ENCODE measurements at places on chromosomes 2 and 18.

DNA sequence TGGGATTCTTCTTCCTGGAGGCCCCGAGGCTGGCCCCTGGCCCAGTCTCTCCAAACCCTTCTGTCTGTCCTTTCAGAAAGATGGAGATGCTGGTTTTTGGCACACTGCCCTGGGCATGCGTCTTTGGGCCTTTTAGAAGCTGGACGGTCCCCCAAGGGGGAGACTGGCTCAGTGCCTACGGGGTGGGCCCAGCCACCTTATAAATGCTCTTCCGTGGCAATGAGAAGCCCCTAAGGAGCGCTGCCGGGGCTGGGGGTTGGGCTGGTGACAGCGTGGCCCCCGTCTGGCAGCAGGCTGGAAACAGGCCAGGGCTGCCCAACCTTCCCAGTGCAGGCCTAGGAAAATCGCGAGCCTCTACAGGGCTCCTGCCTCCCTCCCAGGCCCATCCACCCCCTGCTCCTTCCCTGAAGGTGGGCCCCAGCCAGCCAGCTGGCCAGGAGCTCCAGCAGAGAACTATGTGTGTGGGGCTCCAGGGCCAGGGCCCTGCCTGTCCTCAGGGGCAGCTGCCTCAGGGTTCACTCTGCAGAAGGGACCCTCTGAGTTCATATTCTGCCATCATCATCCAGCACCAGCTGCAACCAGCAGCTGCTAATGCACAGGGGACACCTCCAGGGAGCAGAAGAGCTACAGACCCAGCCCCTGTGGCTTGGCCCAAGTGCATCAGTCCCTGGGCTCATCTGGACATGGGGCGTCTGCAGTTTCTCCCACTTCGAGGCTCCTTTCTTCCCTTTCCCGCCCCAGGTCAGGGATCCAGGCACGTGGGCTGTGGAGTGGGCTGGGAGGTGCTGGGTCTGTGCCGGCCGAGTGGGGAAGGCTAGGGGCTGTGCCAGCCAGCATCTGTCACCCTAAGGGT is 107.6 kb upstream of the OTOS start:
- no peak for ATAC-seq

DNA sequence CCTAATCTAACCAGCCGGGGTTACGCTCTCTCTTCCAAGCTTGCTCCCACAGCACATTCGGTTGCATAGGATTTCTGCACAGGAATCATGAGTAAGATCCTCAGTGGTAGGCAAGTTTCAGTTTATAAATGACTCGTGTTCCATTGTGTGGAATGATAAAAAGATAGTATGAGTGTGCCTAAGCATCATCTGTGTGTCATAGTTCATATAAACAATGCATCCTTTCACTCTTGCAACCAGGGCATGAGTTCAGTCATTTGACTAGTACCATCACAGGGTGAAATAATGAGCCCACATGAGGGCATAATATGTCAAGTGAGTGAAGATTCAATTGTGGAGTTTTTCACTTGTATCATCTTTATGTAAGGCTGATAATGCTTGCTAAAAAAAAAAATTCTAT is 417.1 kb upstream of the CDH2 start:
- no peak for ATAC-seq

DNA sequence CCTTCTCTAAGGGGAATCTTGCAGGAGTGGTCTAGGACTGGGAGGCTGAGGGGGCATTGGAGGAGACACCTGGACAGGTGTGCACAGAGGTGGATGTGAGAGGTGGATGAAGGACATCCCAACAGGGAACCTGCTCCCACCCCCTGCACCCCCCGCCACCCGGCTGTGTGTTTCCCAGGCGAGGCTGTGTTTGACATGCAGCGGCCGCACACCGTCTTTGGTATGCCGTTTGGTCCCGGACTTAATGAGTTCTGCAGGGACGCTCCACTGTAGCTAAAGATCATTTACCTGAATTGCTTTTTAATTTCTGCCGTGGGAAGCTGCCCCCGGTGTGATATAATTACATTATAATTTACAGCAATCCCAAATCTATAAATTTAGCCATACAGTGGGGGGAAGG is 87.3 kb downstream of the GLI2 start:
- no peak for ATAC-seq

DNA sequence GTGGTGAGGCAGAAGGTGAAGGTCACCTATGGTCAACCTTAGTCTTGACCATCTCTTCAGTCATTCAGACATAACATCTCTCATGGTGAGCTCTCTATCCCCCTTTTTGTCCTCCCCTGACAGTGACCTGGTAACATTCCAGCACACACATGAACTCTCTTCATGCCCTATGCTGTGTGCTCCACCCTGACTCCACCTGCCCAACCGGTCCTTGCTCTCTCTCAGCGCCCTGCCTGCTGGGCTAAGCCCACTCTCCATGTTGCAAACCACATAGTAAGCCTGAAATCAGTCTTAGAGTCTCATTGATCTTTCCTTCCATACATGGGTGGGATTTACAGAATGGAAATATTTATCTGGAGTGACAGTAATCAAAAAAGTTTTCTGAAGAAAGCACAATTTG is 52.8 kb downstream of the MARCO start:
- no peak for ATAC-seq

GRCh38 chr2:106866641-106867040 is 19.3 kb downstream of the ST6GAL2 start:
- no peak for ATAC-seq

DNA sequence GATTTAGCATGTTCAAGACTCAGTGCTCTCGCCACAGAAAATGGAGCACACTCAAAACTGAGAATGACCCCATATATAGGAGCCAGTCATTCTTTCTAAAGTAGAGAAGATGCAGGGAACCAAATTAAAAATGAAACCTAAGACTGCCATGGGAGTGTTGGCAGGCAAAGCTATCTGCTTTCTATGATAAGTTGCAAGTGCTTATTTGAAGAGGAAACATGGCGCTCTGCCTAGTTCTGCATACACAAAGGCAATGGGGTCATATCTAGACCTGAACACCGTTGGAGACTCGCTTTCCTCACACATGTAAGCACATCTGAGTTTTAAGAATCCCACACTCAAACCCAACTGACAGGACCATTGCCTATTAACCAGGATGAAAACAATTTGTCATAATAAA is 292.5 kb downstream of the ALK start:
- no peak for ATAC-seq

GRCh38 chr2:9639000-9639602 is 8.3 kb upstream of the YWHAQ start:
- no peak for ATAC-seq

DNA sequence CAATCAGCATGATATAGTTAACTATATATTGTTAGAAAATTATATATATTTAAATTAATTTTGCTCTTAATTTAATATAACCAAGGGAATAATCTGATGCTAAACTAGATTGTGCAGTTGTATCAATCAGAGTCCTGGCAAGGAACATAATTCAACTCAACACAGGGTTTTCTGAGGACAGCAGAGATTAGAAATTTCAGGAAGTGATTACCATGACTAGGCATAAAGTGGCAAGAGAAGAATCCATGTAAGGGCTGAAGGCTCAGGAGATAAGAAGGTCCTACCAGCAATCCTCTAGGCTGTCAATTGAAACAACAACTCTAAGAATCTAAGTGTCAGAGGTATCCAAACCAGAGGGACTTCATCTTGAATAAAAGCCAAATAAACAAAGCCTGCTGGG is 807.8 kb downstream of the DSC3 start:
- no peak for ATAC-seq

GRCh38 chr2:179446476-179447141 is 182.0 kb upstream of the SESTD1 start:
- no peak for ATAC-seq

DNA sequence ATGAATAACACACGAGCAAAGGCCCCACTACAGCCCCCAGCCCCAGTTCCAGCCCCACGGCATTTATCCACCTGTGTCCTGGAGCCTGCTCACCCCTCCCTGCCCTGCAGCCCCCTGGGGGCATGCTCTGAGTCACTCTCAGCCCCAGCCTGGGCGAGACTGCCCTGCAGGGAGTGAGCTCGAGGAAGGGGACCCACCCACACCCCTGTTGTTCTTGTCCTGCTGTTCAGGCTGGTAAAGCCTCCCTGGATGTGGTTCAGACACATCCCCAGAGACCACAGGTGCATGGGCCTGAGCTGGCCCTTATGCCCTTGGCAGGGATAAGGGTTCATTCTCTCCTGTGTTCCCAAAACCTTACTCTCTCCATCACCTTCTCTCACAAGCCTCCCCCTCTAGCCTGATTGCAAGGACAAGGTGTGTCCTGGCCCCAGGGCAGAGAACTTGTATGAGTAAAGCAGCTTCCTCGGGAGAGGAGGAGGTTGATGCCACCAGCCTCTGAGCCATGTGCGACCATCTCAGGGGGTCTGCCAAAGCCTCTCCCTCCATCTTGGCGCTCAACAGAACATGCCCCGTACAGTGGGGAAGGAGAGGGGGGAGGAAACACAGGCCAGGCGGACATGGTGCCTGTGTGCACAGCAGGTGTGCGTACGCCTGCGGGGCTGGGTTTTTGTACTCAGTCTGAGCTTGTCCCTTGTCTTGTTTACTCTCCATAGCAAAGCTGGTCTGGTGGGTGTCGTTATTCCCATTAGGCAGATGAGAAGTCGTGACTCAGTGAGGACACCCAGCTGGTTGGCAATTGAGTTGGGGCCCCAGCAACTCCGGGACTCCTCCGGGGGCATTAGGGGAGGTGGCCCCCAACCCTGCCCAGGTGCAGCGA is 64.4 kb downstream of the CIB4 start:
- ATAC-seq, result no peak

- ATAC-seq, result no peak
Observed at GRCh38 chr2:235504441-235505180, 10.8 kb downstream of the AGAP1 start.

DNA sequence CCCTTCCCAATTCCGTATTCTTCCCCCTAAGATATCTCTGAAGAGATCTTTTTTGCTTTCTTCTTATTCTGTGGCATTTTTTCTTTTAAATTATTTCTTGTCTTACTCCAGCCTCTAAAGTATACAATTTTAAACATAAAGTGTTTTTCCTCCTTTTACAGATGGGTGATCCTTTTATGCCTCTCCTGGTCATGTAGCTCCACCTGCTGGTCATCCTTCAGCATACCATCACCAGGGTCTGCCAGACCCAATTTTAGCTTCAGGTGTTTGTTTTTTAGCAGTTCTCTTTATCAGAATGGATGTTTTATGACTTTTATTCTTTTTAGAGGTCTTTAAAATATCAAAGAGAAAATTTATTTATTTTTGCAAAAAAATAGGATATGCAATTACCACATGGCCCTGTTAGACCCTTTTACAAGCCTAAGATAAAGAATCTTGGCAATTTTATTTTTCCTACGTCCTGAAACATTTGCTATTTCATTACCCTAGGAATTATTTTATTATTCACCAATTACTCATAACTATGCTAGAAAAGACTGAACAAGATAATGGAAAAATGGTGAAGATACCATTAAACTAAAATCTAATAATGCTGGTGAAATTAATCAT is 55.5 kb downstream of the PIGN start:
- ATAC-seq, result peak; percentile 61

- no peak for ATAC-seq
Observed at GRCh38 chr2:191249156-191249813, 4.1 kb downstream of the MYO1B start.

DNA sequence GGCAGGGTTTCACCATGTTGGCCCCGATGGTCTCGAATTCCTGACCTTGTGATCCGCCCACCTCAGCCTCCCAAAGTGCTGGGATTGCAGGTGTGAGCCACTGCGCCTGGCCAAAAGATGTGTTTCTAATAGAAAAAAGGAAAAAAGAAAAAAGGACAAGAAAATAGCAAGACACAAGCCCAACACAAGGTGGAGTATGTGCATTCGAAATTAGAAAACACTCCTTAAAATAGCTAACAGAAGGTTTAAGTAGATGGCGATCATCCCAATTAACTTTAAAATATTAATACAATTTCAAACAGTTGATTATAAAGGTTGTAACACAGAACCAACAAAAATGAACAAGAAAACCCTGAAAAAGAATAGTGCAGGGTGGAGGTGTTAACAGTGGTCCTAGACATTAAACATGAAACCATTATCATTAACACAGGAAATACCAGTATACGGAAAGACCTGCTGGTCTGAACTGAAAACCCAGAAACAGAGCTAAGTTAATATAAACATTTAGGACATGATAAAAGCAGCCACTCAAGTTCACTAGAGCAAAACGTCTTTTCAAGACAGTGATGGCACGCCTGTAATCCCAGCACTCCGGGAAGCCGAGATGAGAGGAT is 57.9 kb downstream of the HDLBP start:
- no peak for ATAC-seq

GRCh38 chr18:934518-935133 is 30.0 kb downstream of the ADCYAP1 start:
- ATAC-seq, result no peak

DNA sequence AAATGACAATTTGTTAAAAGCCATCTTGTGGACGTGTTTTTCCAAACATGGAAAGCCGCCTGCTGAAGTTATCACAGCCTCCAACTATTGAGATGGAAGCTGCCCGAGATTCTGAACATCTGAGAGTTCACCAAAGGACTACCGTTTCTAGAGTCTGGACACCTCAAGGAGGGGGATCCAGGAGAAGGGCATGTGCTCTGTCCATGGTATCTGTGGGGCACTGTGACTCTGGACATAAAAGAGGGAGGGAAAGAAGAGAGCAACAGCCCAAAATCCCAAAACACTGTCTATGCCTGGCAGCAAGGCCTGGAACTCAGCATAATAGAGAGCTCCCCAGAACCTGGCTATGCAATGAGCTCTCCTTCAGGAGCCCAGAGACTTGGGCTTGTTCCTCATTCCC is 319.9 kb downstream of the EN1 start:
- no peak for ATAC-seq

GRCh38 chr18:75592527-75592926 is 165.0 kb upstream of the SMIM21 start:
- no peak for ATAC-seq

- no peak for ATAC-seq
Observed at GRCh38 chr18:64331419-64331818, 182.5 kb upstream of the LINC00305 start.

Data from stimulated activated memory B cell treated with anti-CD40 and anti-IgM and Interleukin-4, amounts not matched to agents 10 μg/mL and 1 μg/mL and 100 μg/mL, for 72 hours (primary cell).